ENCODE measurements at places on chromosomes 6 and 20.

DNA sequence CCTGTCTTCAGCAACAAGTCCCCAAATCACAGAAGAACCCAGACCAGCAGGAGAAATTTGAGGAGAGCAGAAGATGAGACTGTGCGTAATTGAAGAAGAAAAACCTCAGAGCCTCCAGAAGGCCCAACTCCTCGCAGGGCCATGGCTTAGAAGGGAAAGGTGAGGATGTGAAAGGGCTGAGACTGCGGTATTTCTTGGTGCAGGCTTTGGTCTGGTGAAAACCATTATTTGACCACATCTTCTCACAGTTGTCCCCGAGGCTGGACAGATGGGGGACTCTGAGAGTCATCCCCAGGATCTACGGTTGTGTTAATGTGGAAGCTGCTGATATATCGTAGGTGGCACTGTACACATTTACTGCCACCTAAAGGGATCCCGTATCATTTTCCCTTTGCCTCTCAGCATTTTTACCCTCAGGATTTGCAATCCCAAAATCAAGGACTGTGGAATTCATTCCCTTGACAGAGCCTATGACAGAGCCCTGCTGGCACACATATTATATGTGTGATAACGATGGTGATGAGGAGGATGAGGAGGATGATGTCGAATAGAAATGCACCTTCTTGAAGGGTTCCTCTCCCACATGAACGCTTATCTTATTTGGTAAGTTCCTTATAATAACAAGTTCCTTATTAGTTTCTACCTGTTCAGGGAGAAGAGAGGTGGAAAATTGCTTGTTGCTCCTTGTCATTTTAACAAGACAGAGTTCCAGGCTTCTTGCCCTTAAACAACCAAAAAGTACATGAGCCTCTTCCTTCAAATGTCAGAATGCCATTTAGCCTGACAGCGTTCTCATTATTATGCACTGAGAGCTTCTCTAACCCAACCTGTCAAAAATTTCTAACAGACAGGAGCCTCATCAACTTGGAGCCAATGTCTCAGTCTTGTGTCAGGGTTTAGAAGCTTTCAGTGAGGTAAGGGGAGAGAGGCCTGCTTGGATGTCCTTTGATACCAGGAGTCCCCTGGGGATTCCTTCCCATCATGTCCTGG lies 135.8 kb downstream of the PXDC1 start:
- no peak for DNase-seq

DNA sequence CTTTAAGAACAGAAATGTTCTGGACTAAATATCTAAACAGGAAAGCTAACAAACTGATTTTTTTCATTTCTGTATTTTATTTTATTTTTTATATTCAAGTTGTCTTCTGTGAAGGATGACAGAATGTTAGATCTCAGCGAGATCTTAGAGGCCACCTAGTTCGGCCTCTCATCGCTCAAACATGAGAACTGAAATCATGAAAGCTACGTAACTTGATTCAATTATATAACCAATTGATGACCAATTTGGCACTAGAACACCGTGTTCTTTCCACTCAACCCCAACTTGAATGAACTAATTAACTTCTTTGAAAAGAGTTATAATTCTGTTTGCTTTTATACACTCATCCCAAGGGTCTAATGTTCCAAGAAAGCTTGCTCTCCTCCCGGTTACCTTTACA lies 24.6 kb upstream of the RNF217 start:
- DNase-seq, result no peak

- DNase-seq, result peak; percentile 99
Measured at GRCh38 chr6:158868890-158869825, 50.0 kb upstream of the EZR start.

GRCh38 chr20:44596876-44597275 lies 14.5 kb downstream of the PKIG start:
- DNase-seq, result no peak

DNA sequence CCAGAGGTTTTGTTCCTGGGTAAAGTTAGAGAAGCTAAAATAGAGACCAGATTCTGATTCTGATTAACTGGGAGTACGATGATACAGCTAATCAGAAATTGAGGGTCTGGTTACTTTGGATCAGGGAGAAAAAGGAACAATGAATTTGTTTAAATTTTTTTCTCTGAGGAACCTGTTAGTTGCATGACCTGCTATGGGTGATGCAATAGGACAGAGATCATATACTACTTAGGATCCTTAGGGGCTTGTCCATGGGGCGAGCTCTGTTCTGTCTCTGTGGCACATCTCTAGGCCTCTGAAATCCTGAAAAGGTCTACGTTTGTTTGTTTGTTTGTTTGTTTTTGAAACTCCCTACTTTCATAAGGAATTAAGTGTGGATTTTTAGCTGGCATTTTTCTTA lies 166.1 kb upstream of the LAMP5 start:
- DNase-seq, result no peak

- DNase-seq, result no peak
Measured at GRCh38 chr6:104087765-104088164, 772.0 kb downstream of the HACE1 start.

DNA sequence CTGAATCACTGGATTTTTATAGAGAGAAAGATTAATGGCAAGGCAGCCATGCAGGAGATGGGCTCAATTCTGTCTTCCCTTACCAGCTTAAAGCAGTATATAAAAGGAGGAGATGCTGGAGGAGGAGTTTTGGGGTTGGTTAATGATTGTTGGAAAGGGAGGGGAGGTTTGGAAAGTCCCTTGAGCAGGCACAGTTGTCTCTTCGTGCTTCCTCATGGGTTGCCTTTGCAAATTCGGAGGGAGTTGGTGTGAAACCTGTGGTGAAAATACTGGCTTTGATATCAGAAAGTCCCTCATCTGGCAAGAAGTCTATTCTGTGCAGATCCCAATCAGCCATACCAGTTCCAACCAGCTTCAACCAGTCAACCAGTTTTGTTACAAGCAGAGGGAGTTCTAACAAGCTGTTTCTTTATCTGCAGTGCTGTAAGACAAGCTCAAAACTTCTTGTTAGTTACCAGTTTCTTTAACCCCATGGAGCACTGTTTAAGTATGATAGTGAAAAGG lies 107.0 kb downstream of the HIVEP1 start:
- peak; percentile 44 for DNase-seq

- DNase-seq, result no peak
Measured at GRCh38 chr6:91171754-91172462, 585.0 kb upstream of the MAP3K7 start.

DNA sequence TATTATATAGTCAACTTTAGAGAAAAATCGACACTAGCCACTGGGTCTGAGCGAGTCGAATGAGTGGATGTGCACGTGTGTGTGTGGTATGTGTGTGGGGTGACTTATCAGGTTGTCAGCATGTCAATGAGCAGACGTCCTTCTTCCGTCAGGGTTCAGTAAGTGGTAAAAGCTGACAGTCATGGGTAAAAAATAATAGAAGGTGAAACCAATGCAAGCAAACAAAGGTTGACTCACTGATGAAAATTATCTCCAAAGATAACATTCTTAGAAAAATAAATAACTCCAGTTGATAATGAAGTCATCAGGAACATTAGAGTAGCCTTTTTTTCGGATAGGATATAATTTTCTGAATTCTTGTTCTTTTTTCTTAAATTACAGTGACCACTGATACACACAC lies 243.8 kb upstream of the FOXQ1 start:
- no peak for DNase-seq

DNA sequence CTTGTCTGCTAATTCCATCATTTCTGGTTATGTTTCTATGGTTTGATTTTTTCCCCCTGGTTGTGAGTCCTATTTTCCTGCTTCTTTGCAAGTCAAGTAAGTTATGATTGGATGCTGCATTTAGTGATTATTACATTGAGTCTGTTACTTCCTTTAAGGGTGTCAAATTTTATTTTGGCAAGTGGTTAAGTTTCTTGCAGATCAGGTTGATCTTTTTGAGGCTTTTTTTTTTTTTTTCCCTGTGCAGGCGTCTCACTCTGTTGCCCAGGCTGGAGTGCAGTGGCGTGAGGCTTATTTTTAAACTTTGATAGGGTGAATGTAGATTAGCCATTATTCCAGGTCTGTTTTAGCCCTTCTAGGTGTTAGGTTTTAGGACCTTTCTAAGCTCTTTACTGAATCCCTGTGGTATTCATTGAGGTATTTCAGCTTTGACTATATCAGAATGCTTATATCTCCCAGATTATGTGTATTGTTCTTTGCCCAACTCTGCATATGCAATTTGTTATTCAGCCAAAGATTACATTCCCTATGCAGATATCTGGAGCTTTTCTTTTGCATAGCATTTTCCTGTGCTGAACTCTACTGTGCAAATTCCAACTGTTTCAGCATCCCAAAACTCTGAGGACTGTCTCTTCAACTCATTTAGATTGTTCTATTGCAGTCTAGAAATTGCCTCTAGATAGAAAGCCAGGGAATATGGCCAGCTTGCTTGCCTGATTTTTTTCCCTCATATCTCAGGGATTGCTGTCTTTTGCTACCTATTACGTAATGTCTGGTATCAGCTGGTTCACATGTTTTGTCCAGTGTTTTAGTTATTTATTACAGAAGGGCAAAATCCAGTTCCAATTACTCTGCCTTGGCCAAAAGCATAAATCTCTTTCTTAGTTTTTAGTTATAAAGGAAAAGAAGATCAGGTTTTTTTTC lies 113.3 kb downstream of the AFG1L start:
- no peak for DNase-seq

GRCh38 chr20:6686171-6686570 lies 81.3 kb upstream of the BMP2 start:
- no peak for DNase-seq

DNA sequence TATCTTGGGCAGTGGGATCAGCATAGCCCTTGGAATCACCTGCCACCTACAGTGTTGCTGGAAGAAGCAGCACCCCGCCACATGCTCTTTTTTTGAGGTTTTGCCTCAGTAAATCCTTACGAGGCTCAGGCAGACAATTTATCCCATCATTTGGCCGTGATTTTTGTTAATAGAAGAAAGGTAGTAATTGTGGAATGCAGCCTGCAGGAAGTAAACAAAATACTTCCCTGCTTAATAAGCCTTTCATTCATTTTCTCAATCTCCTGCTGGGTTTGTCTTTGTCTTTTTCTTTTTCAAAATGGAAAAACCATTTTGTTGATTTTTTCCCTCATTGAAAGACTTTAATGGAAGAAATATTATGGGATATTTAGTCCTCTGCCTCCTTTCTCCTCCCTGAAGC lies 93.7 kb upstream of the CD83 start:
- DNase-seq, result no peak

GRCh38 chr6:17998003-17998402 lies 10.6 kb upstream of the KIF13A start:
- DNase-seq, result no peak
